ENCODE measurements at places on chromosomes 11 and 22.

GRCh38 chr22:25553131-25553530 is 11.3 kb upstream of the GRK3 start:
- DNase-seq, result no peak

DNA sequence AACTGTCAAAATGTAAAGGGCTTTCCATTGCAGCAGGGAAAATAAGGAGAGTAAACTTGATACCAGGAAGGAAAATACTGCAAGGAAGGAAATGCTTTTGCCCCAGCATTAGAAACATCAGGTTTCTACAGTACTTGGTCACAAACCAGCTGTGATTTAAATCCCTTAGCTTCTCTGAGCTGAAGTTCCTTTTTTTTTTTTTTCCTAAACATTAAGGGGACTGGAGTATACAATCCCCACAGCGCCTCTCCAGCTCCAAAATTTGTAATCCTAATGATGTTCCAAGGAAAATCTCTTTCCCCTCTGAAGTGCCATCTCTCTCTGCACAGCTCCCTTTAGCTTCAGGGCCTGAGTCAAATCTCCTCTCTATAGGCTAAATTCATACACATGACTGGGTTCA is 220.5 kb upstream of the PITPNB start:
- no peak for DNase-seq

- no peak for DNase-seq
These were observed 2.1 kb downstream of the PLAAT3 start for GRCh38 chr11:63612181-63612580.

DNA sequence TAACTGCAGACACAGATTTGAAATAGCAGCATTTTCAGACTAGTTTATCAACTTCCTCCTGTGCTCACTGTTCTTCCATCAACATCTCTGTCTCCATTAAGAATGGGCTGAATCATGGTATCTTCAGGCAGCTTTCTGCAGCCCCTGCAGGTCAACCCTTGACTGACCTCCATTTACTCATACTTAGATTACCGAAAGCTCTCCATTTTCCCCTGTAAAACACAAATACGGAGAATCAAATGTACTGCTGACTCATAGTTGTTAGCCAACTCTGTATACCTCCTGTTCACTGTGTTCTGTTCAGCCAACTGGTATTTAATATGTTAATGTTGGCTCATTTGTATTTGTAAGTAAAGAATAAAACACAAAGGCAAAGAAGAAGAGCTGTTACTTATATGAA is 364.0 kb downstream of the CASP12 start:
- no peak for DNase-seq

DNA sequence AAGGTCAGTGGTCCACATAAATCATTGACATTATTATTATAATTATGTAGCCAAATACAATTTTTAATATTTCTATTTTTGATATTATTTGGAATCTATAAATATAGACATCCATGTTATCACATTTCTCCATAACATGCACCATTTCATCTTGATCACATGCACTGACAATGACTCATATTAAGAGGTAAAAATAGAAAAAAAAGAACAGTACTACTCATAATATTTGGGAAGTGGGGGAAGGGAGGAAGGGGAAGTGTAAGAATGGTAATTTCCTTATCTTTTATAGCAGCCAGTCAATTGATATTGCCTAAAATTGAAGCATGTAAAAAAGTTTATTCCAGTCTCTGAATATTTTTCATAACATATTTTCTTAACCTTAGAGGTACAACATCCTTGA is 72.3 kb downstream of the ADM start:
- DNase-seq, result no peak

DNA sequence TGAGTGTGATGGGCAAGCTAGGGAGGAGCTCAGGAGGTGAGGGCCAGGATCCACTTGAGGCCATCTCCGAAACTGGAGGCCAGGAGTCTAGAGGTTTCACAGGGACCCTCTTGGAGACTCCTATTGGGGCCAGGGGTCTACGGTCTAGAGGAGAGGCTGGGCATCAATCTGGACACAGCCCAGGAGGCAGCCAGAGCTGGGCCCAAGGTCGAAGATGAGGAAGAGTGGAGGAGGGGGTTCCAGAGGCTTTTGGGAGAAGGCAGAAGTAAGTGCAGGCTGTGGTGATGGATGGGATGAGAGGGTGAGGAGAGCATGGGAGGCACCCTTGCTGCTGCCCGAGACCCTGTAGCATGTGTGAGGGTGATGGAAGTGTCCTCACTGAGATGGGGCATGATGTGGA is 56.6 kb downstream of the LRRC32 start:
- DNase-seq, result no peak

DNA sequence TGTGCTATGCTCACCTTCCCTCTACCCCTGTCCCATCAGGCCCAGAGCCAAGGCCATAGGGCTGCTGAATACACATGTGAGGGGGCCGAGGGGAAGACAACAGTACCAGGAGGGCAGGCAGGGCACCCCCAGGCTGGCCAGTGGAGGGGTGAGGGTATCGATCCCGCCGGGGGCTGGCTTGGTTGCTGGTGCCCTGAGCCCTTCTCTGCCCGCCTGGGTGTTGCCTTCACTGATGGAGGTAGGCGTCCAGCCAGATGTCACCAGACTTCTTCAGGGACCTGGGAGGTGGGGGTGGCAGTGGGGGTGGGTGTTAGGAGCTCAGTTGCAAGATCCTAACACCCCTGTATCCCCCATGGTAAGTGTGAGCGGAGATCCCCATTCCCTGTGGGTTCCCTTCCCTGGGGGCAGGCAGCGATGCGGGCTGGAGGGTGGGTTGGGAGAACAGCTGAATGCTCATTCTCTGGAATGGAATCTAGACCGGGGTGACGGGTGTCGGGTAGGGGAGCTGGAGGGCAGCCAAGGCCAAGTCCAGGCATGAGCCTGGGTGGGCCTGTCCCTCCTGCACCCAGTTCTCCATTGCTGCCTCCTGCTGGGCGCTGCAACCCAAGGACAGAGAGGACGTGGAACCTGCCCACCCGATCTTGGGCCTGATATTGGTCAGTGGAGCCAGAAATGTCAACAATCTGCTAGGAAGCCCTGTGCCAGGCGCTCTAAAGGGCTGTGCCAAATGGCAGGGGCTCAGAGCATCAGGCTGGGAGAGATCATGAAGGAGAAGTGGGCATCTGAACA is 17.6 kb downstream of the FADS3 start:
- DNase-seq, result no peak

DNA sequence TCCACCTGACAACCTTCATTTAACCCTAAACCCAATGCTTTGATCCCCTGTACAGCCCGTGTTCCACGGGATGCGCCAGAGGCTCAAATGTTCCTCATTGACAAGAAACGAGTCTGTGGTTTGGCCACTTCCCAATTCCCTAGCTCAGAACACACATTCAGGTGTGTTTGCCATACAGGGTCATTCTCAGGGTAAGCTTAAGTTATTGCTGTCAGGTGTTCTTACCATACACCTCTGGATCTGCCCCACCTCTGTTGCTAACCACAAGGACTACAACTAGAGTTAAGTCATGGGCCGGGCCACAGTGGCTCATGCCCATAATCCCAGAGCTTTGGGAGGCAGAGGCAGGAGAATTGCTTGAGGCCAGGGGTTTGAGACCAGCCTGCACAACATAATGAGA is 45.6 kb upstream of the POLD3 start:
- DNase-seq, result no peak

DNA sequence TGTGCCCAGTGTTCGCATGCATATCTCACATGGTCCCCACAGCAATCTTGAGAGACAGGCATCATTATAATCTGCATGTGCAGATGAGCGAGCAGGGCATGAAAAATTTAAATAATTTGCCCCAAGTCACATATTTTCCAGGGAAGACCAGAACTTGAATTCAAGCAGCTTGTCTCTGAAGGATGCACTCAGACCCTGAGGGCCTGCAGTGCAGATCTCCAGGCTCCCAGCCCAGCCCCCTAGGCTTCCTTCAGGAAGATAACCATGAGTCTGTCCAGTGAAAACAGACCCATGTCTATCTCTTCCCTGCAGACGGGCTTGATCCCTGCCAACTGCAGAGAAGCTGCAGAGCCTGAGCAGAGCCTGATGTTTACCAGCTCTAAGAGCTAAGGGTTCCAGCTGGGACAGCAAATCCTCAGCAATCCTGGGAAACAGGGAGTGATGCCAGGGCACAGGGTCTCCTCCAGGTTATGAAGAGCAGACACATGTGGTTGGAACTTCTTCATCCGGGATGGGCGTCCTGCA is 55.1 kb downstream of the NAV2 start:
- no peak for DNase-seq

- no peak for DNase-seq
These were observed 86.5 kb upstream of the E2F8 start for GRCh38 chr11:19327280-19327679.

- no peak for DNase-seq
These were observed 44.3 kb upstream of the IGSF9B start for GRCh38 chr11:134001088-134001487.

GRCh38 chr22:45475063-45475747 is 27.5 kb upstream of the FBLN1 start:
- no peak for DNase-seq

DNA sequence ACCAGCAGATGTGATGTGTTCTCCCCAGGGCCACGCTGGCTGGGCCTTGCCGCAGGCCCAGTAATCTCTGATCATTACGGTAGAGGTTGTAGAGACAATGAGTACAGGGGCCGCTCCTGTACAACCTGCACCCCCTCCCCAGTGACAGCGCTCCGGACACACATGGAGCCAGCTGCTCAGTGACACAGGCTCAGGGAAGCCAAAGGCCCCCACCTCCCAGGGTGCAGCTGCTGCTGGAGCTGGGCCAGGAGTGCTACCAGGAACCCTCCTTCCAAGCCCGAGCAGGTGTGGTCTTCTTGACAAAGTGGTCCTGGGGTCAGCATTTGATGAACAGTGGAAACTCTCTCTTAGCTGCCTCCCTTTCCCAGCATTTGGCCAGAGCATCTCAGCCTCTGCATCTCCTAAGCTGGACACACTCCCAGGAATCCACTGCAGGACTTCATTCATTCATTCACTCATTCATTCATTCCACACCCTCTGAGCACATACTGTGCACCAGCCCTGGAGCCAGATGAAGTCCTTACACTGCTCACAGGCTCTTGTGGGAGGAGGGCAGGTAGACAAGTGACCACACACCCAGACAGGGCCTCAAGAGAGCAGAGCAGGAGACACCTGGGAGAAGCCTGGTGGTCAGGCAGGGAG is 49.6 kb upstream of the MPEG1 start:
- no peak for DNase-seq

- no peak for DNase-seq
These were observed 10.9 kb upstream of the MPEG1 start for GRCh38 chr11:59223611-59224010.

GRCh38 chr11:102177974-102178631 is 67.9 kb downstream of the YAP1 start:
- no peak for DNase-seq

GRCh38 chr11:86802601-86803051 is 2.3 kb downstream of the PRSS23 start:
- DNase-seq, result peak; percentile 16

DNA sequence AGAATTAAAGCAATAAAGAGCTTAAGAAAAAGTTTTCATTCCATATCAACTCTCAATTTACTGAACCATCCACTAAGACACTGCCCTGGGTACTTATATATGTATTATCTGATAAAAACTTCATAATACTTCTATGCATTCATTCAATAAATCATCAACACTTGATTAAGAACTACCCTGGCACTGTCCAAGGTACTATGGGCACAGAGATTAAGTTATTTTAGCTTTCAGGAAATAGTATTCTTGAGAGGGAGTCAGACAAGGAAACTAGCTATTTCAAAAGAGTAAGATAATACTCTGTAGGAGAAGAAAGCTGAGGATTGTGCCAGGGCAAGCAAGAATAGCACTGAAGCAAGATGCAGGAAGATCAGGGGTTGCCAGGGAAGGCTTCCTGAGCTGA is 640.8 kb downstream of the FAM181B start:
- no peak for DNase-seq

- no peak for DNase-seq
These were observed 4.4 kb upstream of the SYTL2 start for GRCh38 chr11:85815186-85815931.

Data from stimulated activated naive CD8-positive, alpha-beta T cell treated with anti-CD3 and anti-CD28 coated beads, Interleukin-15, Interleukin-2, amounts not matched to agents 100 U/mL and 50 U/mL, for 24 hours (primary cell).